GM23338 (cell line): ENCODE measurements at places on chromosomes 7 and 10. TPM values are rescaled to one million over a fixed set of nuclear protein-coding genes. Genes with fewer than 3 reads are reported as not detected.

Gene CDC14C
- not detected in 2 replicates for polyA plus RNA-seq

Gene ZNF37A
- 5.7 and 8.7 TPM in 2 replicates for polyA plus RNA-seq

Gene GHITM
- 95.9 and 97.1 TPM in 2 replicates for polyA plus RNA-seq

Gene MET
- 3.8 and 4.8 TPM in 2 replicates for polyA plus RNA-seq

- peak; percentile 3 for DNase-seq
Measured at GRCh38 chr10:88473989-88474883, 108.9 kb downstream of the RNLS start.

DNA sequence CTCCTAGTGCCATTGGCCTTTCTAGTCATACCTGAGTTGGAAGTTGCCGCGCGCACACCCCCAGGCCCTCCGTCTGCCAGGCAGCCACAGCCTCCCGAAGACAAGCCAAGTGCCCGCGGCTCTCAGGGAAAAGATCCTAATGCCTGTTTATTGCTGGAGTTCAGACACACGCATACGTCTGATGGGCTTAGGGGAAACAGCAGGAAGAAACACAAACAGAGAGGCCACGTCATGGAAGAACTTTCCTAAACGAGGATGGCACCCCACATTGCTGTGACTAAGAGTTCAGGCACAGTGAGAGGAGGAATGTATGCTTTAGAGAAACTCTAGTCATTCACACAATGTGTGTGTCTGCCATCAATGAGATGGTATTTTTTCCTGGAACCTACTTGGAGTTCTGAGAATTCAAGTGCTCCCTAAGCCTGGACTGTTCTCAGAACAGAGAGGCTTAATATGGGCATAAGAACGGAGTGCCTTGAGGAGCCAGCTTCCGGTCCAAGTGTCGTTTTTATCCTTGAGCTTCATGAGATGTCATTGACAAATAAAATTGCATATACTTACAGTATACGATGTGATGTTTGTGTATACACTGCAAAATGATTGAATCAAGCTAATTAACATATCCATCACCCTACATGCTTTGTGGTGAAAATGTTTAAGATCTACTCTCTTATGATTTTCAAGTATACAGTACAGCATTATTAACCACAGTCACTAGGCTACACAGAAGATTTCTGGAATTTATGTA, 11.6 kb upstream of the RBP3 start:
- DNase-seq = no peak

DNA sequence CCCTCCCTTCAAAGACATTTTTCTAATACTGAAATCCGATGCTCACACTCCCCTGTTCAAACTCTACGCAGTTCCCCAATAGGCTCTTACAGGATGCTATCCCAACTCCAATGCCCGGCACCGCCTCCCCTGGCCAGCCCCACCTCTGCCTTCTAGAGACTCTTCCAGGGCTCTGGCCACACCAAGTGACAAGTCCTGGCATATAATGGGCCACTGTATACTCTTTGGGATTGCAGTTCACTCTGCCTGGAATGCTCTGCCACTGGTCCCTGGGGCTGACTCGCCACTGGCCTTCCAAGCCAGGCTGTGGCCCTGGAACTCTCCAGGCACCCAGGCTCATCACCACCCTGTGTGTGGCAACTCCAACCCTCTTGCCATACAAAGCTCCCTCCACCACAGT, 3.1 kb upstream of the BRI3 start:
- peak; percentile 28 for DNase-seq

DNA sequence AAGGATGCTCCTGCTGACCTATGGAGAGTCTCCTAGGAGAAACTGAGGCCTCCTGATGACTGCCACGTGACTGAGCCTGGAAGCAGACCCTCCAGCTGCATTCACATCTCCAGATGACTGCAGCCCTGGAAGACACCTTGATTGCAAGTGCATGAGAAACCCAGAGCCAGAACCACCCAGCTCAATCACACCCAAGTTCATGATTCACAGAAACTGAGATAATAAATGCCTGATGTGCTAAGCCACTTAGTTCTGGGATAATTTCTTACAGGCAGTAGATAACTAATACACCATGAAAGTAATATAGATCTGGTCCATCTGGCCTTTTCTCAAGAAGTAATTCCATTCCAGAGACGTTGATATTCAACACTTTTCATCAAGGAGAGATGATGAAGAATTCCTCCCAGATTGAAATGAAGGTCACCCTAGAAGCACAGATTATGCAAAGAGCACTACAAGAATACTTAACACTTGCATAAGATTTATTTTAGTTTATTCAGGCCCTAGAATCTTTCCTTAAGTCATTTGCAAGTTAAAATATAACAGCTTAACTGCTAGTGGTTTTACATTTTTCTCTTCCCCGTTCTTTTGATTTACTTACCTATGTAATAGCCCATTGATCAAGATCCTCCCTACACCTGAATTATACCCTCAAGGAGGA, 208.2 kb upstream of the INHBA start:
- DNase-seq = no peak

DNA sequence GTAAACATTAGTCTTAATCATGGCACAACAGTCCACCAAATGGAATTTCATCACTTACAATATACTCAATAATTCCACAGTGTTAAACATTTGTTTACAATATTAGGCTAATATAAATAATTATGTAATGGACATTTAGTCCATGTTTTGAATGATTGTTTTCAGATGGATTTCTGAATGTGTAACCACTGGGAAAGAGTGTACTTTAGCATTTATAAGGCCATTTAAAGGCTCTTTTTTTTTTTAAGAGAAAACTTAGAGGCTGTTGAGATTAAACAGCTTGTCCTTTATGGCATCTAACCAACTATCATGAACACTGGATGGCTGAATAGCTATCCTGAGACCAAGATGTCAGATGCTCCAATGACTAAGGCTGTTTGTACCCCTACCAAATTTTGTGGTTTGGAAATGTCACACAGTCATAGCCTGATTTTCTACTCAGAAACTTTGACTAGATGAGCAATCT, 248.3 kb upstream of the GLI3 start:
- DNase-seq = no peak

DNA sequence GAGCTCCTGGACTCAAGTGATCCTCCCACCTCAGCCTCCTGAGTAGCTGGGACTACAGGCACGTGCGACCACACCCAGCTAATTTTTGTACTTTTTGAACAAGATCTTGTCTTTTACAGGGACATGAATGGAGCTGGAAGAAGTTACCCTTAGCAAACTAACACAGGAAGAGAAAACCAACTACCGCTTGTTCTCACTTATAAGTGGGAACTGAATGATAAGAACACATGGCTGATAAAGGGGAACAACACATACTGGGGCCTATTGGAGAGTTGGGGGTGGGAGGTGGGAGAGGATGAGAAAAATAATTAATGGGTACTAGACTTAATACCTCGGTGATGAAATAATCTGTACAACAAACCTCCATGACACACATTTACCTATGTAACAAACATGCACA, 70.9 kb upstream of the INHBA start:
- no peak for DNase-seq

GRCh38 chr7:52017802-52018679, 701.4 kb upstream of the COBL start:
- peak; percentile 92 for DNase-seq

GRCh38 chr7:121294448-121294992, 34.3 kb upstream of the WNT16 start:
- DNase-seq = no peak

GRCh38 chr7:103630318-103630717, 184.3 kb upstream of the SLC26A5 start:
- DNase-seq = no peak

GRCh38 chr10:112519133-112519761, 72.2 kb downstream of the VTI1A start:
- DNase-seq = no peak

- no peak for DNase-seq
Measured at GRCh38 chr10:128573281-128573845, 447.1 kb upstream of the MKI67 start.
